PC-3 (cell line): ENCODE measurements at places on chromosomes 6 and 20.

DNA sequence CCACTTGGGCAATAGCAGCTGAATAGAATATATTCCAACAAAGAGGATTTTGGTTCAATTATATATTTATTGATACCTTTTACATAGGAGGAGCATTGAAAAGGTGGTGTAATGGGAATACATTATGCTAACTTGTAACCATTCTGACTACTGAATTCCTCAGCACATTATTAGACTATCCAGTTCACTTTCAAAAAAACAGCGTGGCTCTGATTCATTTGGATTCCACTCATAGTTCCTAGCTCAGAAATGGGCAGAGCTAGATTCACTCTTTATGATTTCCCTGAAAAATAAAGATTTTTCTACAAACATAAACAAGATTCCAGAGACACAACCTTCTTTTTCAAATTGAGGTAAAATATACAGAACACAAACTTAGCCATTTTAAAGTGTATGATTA, 9.2 kb upstream of the TRERF1 start:
- DNase-seq, result no peak

GRCh38 chr20:62405108-62405980, 1.7 kb downstream of the CABLES2 start:
- peak; percentile 41 for DNase-seq

- peak; percentile 72 for DNase-seq
These were observed 10.6 kb upstream of the EXOC2 start for GRCh38 chr6:703552-703951.

DNA sequence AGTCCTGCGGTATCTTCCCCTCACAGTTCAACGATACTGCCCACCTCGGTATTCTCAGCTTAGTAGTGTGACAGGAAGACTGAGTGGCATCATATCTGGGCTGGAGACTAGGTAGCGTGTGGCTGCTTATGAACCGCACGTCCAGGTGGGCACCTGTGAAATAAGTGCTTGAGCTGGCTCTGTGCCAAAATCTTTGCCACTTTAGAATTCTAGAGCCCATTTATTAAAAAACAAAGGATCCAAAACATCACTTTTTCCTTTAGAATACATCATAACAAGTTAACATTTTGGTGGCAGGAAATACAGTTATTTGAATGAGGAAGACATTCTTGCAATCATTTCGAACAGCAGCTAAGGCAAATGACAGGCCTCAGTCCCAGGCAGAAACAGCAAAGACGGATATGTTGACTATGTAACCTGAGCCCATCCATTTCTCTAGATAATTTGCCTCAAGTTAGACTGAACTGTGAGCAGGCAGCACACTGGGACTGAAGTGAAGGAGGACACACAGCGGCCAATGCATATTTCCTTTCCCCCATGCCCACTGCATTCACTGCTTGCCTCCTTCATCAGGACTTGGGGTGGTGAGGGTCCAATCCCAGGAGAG, 136.6 kb downstream of the GMDS start:
- no peak for DNase-seq

- DNase-seq, result no peak
These were observed 515.5 kb downstream of the COL12A1 start for GRCh38 chr6:74690365-74690764.

GRCh38 chr6:6688951-6689350, 100.4 kb downstream of the LY86 start:
- no peak for DNase-seq

DNA sequence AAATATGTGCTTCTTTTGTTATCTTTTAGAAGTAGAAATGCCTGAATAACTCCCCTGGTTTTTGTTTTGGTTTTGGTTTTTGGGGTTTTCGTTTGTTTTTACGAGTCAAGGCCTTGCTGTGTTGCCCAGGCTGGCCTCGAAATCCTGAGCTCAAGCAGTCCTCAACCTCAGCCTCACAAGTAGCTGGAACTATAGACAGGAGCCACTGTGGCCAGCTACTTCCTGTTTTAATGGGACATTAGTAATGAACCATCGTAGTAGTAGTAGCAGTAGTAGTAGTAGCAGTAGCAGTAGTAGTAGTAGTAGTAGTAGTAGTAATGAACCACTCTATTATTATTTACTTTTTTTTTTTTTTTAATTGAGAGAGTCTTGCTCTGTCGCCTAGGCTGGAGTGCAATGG, 66.0 kb downstream of the UBR2 start:
- DNase-seq, result no peak

DNA sequence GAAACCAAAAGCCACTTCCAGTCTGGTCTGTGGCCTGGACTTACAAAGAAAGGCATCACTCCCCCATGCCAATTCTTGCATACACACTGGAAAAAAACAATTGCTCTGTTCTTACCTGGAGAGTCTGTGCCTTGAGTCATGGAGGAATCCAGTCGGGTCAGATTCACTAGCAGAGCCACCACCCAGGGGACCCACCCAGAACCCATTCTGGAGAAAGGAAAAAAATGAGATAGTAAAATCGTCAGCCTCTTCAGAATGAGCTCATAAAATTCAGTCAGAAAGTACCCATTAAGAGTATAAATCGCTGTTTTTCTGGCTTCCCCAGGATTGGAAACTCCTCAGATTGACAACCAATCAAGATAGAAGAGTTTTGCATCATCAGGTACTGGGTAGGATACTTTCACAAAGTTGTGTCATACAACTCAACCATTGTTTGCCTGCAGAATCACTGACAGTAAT, at the start of gene HLA-DOB:
Gene HLA-DOB (minus strand): TSS at position 257 of the 459 bp plus-strand sequence. CDS start 51 bp downstream, at position 206.
- DNase-seq, result peak; percentile 76

DNA sequence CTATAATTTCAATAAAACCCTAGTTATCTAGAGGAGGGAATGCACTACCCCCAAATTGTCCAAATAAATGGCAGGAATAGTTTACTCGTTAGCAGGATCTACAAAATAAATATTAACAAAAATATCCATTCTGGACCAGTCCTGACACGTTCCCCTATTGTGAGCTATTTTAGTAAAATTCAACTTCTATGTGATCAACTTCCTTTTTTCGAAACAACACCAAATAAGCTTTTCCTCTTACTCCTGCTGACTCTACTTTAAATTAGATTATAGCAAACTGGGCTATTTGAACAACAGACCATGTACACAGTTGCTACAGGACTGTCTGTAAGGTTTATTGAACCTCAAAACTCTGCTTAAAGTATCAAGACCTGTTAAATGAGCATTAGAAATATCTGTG, 154.3 kb downstream of the IPCEF1 start:
- no peak for DNase-seq

DNA sequence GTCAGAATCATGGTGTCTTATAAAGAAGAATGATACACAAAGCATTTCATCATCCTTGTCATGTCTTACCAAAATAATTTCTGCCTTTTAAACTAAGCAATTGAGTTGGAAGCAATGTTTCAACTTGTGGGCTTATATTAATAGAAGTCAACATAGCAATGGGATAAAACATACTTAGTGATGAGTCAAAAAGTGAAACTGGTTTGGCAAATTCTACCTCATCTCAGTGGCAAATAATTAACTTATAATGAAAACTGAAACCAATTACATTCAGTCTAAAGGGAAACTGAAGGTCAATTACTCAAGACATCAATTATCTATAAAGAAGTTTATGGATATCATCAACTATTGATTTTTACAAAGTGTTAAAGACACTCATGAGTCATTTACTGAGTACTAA, 463.8 kb downstream of the BMP2 start:
- peak; percentile 14 for DNase-seq

DNA sequence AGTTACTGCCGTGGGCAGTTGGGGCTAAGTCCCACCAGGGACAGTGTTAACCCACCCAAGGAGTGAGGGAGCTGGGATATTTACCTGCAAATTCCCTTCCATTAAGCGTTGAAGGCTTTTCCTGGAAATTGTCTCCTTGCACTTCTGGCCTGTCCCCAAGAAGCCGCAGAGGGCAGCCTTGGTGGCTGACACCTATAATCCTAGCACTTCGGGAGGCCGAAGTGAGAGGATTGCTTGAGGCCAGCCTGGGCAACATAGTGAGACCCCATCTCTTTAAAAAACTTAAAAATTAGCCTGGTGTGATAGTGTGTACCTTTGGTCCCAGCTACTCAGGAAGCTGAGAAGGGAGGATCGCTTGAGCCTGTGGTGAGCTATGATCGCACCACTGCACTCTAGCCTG, 204.4 kb downstream of the EYA2 start:
- DNase-seq, result no peak

GRCh38 chr6:67768972-67769371, 866.1 kb upstream of the ADGRB3 start:
- no peak for DNase-seq

- peak; percentile 99 for DNase-seq
These were observed 194.4 kb downstream of the FOXA2 start for GRCh38 chr20:22389836-22390542.

- no peak for DNase-seq
These were observed at the start of gene FAM83B for GRCh38 chr6:54846243-54846856. Gene FAM83B, plus strand, starts transcription at chr6:54846771. Its CDS starts 23,476 bp downstream, at chr6:54870247.

DNA sequence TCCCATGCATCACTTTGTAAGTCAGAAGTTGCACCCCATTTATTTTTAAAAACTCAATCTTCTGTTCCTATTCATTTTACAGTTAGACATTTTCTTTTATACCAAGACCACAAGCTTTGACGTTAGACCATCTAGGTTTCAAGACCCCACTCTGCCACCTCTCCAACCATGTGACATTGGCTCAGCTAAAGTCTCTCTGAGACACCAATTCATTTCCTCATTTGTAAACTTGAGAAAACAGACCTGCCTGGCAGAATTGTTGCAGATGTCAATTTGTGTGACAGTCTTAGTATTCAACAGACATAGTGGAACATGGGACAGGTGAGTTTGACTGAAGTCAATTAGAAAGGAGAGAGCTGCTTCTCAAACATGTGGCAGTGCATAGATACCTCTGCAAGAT, 55.6 kb upstream of the CSE1L start:
- no peak for DNase-seq

DNA sequence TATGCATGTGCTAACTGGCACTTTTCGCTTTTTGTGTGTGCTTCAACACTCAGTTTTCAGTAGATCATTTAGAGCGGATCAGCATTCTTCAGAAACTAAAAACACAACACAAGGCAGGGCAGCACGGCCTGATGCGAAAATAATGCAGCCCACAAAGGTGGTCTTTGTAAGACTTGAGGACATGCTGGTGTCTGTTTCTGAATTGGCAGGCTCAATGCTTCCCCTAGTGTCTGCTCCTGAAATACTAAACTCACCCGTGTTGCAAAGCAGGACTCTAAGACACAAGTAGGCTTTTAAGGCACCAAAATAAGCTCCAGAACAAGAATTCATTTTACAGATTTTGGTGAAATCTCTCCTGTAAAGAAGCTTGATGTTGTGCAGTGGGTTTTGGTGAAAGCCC, 676.5 kb downstream of the TENT5A start:
- DNase-seq, result peak; percentile 9

- no peak for DNase-seq
These were observed 14.6 kb downstream of the CCM2L start for GRCh38 chr20:32024683-32025295.

DNA sequence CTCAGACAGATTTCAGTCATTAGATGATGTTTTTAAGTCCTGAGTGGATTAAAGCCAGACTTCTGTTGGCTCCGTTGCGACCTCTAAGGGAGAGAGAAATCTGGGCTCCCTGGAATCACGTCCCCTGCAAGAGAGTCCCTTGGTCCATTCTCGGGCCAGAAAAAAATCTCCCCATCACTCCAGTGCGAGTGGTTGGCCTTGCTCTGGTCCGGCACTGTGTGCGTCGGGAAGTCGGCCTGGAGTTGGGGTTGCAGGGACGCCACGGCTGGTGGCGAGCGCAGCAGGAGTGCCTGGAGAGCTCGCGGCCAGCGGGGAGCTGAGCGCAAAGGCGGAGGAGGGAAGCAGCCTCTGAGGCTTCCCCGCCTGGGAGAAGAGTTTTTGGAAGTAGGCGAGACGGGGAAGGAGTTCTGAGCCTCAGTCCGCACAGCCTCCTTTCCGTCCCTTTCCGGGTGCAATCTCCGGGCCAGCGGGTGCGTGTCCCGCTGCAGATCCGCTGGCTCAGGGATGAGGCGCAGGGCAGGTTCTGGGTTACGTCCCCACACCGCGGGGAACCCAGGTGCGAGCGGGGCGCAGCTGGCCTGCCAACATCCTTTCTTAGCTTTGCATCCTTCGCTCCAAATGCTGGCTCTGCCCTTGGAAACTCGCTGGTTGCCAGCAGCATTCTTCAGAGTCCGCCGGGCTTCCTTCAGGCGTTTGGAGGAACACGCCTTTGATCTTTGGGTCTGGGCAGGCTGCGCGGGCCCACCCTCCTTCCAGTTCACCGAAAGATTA, 6.8 kb downstream of the TCF21 start:
- no peak for DNase-seq

DNA sequence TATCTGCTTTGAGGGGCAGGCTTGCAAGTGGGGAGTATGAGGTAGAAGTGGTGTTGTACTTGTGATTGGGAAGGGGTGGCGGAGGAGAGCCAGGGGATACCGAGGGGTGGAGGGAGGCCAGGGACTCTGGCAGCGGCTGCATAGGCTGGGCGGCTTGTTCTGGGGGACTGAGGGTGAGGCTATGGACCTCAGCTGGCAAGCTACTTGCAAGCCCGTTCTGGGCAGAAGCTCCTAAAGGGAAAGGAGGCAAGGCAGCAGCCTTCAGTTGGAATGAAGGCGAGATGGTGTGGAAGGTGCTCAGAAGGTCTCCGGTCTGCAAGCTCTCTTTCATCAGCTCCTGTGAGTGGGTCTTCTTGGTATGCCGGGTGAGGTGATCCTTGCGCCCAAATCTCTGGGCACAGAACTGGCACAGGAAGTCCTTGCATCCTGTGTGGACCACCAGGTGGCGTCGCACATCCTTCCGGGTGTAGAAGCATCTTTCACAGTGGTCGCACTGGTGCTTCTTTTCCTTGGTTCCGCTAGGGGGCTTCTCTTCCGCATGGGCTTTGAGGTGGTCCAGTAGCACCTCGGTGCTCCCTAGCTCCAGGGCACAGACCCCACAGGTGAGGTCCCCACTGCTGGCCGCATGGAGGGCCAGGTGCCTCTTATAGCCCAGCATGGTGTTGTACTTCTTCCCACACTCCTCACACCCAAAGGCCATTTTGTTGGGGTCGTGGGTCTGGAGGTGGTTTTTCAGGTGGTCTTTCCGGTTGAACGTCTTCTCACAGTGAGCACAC, 66.0 kb downstream of the PLAGL1 start:
- peak; percentile 64 for DNase-seq

DNA sequence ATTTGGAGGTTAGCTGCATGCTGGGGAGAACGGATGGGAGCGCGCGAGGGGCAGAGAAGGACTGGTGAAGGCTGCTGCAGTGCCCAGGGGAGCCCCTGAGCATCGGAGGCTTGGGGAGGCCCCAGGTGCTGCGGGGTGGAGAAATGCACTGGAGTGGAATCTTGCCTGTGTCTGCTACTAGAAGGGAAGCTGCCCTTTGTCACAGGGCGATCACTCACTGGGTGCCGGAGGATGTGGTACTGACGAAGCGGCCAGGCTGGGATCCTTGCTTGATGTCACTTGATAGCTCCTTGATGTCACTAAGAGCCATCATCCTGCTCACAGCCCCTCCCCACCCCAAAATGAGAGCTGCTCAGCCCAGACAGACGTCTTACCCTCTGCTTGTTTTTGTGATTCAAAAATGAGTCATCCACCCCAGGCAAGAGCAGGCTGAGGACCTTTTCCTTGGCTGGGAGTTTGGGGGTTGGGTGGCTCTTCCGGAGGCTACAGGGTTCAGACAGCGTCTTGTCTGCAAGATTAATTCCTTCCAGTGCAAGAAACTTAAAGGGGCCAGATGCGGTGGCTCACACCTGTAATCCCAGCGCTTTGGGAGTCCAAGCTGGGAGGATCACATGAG, 62.6 kb upstream of the PMEPA1 start:
- DNase-seq, result peak; percentile 99
